ENCODE measurements at places on chromosomes 2 and 18.

- DNase-seq: no peak
These were observed 42.5 kb downstream of the SLC9A2 start for GRCh38 chr2:102661846-102662245.

GRCh38 chr2:157376041-157376440 is 50.4 kb upstream of the ERMN start:
- no peak for DNase-seq

DNA sequence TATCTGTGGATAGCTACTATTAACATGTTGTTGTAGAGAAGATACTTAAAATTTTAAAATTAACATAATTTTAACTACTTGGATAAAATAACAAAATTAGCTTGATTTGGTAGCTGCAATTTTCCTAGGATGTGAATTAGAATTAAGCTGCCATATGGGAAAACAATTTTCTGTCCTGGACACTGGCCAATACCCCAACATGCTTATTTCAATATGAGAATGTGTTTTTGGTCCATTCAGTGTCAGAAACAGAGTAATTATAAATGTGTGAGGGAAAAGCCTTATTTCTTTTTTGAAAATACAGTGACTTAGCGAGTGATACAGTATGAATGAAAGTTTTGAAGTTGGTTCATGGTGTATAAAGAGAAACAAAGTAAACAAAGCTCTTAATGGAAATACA is 948.3 kb upstream of the GYPC start:
- DNase-seq: no peak

- no peak for DNase-seq
These were observed 34.1 kb upstream of the MAT2A start for GRCh38 chr2:85504778-85505261.

- DNase-seq: peak; percentile 33
These were observed 30.4 kb downstream of the TOGARAM2 start for GRCh38 chr2:29011418-29012060.

DNA sequence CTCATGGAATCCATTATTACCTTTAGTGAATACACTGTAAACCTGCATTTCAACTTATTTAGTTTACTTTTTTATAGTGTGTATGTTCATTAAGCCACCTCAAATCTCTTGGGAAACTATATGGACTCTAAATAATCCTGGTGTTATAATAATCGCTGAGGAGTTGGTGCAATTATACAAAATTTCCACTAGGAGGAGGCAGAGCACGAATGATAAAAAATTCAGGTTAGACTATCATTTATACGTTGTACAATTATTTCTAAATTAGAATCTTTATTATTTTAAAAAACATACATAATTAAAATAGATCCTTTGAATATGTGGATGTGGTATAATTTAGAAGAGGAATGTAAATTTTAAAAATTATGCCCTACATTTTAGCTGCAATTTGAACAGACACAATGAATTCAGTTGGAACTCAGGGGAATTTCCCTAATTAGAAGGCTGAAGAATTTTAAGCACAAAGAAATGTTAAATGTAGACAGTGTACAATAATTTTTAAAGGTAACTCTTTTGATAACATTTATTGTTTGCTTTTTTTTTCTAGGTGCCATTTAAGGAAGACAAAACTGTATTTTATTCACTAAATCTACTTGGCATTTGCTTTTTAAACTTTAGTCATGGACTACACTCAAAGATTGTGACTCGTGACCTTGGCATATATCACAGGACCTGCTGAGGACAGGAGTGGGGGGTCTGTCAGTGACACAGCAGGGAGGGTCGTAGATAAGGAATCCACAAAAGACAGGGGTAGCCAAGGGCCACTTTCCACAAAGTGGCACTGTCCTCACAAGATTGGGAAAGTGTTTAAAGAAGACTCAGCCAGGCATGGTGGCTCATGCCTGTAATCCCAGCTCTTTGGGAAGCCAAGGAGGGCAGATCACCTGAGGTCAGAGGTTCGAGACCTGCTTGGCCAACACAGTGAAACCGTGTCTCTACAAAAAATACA is 45.5 kb downstream of the RAB12 start:
- DNase-seq: no peak

GRCh38 chr2:79758749-79759282 is 246.0 kb downstream of the CTNNA2 start:
- DNase-seq: no peak

DNA sequence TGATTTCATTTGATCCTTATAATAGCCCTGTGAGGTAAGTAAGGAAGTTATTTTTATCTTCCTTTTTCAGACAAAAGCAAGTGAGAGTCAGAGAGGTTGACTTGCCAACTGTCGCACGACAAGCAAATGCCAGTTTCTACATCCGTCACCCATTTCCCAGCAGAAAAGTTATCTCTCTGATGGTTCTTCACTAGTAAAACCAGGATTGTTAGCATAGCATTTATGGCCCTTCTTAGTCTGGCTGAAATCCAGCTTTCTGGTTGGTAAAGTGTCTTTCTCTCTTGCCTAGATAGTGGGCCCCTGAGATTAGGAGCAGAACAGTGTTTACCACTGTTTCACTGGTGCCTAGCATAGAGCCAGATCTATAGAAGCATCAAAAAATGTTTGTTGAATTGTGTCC is 7.1 kb upstream of the XDH start:
- no peak for DNase-seq

- DNase-seq: no peak
These were observed 386.5 kb upstream of the SLC39A10 start for GRCh38 chr2:195270466-195271039.

DNA sequence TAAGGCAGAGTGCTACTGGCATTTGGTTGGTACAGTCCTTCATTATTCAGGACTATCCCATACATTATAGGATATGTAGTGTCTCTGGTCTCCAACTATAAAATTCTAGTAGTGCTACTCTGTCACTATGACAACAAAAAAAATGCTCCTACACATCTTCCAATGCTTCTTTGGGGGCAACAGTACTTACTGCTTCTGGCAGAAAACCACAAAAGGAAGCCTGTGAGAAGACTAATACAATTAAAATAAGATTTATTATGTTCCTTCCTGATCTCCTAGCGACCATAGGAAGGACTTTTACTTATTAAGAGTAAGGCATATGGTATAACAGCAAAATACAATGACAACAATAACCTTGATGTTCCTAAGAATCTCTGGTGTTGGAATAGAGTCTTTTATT is 48.4 kb upstream of the CPO start:
- DNase-seq: no peak

DNA sequence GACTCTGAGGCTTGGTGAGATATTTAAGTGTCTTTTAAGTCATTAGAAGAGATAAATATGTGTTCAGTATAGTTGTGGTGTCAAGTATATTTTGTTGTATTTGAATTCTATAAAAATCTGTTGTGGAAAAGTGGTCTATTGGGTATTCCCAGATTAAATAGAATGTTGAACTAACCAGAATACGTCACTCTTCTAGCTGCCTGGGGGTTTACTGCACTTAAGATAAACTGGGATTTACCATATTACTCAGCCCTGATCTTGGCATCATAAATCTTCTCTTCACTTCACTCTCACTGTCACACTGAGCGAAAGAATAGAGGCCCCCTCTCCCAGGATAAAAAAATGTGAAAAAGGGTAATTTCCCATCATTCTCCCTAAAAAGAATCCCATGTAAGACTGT is 129.8 kb downstream of the BCL2 start:
- DNase-seq: no peak

- DNase-seq: peak; percentile 53
These were observed 575 bp downstream of the HSPD1 start for GRCh38 chr2:197498937-197499593.

- no peak for DNase-seq
These were observed 9.1 kb upstream of the SAP130 start for GRCh38 chr2:128036748-128037607.

GRCh38 chr2:55896633-55897032 is 26.9 kb downstream of the EFEMP1 start:
- DNase-seq: no peak

- DNase-seq: no peak
These were observed 255.1 kb upstream of the THSD7B start for GRCh38 chr2:136510244-136510643.

DNA sequence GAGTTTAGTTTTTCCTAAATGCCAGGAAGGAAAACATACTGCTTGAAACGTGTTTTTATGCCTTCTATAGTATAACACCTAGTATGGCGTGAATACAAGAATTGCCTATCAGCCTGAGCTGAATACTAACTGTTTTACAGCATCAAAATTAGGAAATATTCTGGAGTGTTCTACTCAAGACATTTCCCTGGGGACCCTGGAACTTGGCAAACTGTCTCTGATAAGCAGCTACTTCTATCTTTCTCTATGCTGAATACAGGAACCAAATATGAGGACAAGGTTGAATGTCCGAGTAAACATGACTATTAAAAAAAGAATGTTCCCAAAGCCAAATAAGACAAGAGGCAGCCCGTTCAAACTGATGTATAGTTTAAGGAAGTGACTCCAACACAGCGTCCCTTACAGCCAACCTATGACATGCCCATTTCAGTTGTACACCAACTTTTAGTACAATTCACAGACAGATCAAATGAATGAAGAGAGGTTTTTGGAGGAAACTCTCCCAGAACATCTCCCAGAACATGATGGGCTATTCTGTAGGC is 951.3 kb upstream of the ACVR2A start:
- no peak for DNase-seq

- no peak for DNase-seq
These were observed 39.7 kb upstream of the UBE2F start for GRCh38 chr2:237927135-237927534.

GRCh38 chr18:22871809-22872525 is 61.2 kb upstream of the RBBP8 start:
- DNase-seq: no peak

DNA sequence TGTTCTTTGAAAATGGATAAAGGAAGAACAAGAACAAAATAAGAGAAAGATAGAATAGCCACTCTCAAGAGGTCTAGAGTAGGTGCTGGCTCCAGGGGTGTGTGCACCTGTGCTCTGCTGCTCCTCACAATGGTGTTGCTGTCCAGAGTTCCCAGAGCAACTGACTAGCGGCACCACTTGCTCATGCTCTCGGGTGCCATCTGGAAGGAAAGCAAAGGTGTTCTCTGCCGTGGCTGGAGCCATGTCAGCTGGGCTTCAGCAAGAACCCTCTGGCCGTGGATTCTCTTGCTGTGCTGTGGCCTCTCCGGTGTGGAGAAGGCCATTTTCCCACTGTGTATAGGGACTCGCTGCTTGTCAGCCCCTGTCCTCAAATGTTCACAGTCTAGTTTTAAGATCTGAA is 114.6 kb upstream of the TEX51 start:
- no peak for DNase-seq

- no peak for DNase-seq
These were observed 19.7 kb upstream of the TMEM17 start for GRCh38 chr2:62525549-62526269.

GRCh38 chr2:191206613-191207471 is 38.4 kb upstream of the MYO1B start:
- no peak for DNase-seq

DNA sequence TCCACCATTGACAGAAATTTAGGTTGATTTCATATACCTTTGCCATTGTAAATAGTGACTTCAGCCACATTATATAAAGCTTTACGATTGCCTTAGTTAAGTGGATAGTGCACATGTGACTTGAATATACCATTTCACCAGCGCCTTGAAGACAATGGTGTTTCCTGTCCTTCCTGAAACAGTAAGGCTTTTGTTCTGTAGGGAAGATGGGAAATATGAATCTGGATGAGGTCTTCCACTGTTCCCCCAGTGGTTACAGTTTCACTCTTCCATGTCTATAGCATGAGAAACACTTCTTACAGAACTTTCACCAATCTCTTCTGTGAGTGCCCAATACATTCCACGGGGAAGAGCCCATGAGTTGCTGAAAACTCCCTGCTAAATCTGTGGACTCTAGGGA is 240.5 kb downstream of the TRIB2 start:
- DNase-seq: no peak

DNA sequence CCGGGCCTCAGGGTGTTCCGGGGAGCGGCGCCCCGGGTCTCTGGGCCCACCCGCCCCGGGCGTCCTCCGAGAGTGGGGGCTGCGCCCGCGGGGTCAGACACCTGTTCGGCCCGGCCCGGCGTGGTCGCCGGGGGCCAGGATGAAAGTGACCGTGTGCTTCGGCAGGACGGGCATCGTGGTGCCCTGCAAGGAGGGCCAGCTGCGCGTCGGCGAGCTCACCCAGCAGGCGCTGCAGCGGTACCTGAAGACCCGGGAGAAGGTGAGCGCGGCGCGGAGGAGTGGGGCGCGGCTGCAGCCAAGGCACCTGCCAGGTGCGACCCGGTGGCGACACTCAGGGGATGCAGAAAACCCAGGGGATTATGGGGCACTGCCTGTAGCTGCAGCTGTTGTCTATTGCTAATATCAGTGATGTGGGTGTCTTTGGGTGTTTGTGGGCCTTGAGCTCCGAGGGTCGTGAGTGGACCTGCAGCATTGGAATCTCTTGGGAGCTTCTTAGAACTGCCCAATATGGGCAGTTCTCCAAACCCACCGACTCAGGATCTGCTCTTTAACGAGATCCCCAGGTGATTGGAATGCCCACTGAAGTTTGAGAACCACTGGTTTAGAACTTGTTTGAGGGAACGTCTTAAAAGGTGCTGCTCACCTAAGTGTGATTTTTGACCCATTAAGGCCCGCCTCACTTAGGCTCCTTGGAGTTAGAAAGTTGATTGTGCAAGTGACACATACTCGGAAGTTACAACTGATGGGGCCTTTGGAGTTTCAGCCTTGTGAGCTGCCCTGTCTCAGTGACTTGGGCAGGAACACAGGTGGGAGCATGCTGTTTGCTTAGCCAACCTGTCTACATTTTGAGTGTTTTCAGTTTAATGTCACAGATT is 823 bp downstream of the PARD3B start:
- peak; percentile 1 for DNase-seq

DNA sequence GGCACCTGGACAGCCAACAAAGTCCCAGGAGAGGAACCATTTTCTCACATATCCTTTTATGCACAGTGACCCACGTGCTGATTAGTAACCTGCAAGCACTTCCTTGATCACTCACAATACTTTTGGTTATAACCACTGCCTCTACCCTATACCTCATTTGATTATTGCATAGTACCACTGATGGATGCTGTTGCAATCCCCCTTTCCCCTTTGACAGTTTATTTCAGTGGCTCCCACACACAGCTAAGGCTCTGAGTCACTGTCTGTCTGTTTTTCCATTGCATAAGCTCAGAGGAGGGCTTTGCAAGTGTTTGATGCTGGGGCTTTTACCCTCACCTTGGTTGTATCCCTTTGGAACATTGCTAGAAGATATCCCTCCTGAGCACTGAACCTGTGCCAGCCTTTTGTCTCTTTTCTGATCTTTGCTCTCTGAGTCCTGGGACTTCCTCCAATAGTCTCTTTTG is 101.7 kb upstream of the RBBP8 start:
- no peak for DNase-seq

GRCh38 chr2:43324259-43325106 is 98.1 kb upstream of the ZFP36L2 start:
- no peak for DNase-seq

- no peak for DNase-seq
These were observed 356.2 kb upstream of the SMIM21 start for GRCh38 chr18:75783566-75784281.

DNA sequence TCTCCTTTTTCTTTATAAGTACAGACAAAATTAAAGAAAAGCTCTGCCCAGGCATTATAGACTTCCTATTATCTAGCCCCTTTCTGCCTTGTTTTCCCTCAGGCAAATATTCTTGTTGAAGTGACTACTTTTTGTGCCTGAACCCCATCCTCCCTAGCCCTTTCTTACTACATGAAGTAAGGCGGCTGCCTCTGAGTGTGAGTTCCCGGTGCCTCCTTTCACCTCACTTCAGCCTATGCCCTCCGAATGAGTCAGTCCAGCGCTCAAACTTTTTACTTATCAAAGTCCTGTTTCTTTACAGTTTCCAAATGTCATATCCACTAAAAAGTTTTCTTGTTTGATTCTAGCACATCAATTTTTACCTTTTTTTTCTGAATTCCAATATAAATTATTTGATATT is 778.3 kb upstream of the NRXN1 start:
- DNase-seq: no peak

Measured in stimulated activated CD4-positive, alpha-beta T cell treated with anti-CD3 and anti-CD28 coated beads, Interleukin-12 subunit alpha, Interleukin-12 subunit beta, amount 100 ng/mL, for 4 hours (primary cell).